ENCODE measurements at places on chromosomes 1 and 21. TPM values are rescaled to one million over a fixed set of nuclear protein-coding genes. Genes with fewer than 3 reads are reported as not detected.

The BARHL2 gene
- total RNA-seq: not detected

DNA sequence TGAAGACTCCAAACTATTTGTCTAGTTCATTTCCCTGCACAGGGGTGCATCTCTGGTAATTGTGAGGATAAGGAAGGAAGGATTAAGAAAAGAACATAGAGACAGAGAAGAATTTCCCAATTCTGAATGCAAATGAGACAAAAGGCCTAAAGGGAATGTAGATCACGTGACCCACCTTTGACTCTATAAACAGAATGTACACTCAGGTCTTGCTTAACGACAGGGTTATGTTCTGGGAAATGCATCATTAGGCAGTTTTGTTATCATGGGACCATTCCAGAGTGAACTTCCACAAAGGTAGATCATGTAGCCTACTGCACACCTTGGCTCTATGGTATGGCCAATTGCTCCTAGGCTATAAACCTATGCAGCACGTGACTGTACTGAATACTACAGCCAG, 252.3 kb upstream of the ZP4 start:
- DNase-seq: no peak

GRCh38 chr1:12617511-12617900, 504 bp downstream of the DHRS3 start:
- no peak for DNase-seq

DNA sequence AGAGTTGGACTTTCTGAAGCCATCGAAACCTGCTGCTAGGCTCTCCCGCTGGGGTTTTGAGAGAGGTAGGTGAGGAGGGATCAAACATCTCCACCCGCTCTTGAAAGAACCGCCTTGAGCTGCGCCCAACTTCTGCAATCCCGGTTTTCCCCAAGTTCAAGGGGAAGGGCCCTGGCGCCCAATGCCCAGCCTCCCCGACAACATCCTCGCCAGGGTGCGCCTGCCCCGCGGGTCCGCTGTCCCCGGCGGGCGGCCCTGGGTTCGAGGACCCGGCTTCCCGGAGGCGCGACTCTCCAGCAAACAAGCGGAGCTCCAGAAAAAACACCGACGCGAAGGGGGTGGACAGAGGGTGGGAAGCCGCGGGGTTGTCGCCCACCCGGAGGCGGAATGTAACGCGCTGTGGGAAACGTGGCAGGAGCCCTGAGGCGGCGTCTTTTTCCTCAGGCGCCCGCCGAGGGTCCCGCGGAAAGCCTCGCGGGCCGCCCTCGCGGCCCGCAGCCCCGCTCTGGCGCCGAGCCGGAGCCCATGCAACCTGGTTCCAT, 607 bp downstream of the BTG3 start:
- no peak for DNase-seq
